NCI-H748 treated with DMSO at 0.1 percent for 48 hours (cell line): ENCODE measurements at places on chromosomes 13 and 19.

- DNase-seq = no peak
Observed at GRCh38 chr19:28614634-28615545, 598.1 kb downstream of the UQCRFS1 start.

DNA sequence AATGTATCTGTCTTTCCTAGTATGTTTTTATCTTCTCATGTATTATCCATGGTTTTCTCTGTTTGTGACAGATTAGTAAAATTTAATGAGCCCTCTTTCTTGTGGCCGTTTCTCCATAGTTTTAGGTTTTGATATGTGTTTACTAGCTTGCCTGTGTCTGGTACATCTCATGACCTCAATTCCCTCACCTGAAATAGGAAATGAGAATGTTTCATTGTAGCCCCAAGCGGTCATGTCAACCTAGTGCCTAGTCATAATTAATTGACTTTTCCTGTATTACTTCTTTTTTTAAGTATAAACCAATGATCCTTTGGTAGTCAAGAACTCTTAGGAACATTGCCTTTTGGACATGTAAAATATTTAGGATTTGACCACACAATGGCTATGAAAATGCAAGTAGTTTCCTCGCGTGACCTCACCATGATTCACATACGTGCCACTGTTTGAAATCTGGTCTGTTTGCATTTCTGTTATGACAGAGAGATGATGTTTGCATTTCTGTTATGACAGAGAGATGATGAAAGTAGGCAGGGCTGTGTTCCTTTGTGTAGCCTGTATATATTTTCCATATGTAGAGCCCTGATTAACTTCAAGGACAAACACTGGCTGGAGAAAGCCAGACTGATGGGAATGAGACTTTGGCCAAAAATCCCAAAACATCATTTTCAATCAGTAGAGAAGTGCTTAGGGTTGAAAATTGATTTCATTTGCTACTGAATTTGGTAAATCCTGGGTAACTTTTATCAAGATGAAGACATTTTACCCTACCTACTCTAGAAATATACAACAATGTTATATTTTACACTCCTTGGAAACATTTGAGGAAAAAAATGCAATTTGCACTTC, 104.8 kb downstream of the TNFRSF19 start:
- no peak for DNase-seq

DNA sequence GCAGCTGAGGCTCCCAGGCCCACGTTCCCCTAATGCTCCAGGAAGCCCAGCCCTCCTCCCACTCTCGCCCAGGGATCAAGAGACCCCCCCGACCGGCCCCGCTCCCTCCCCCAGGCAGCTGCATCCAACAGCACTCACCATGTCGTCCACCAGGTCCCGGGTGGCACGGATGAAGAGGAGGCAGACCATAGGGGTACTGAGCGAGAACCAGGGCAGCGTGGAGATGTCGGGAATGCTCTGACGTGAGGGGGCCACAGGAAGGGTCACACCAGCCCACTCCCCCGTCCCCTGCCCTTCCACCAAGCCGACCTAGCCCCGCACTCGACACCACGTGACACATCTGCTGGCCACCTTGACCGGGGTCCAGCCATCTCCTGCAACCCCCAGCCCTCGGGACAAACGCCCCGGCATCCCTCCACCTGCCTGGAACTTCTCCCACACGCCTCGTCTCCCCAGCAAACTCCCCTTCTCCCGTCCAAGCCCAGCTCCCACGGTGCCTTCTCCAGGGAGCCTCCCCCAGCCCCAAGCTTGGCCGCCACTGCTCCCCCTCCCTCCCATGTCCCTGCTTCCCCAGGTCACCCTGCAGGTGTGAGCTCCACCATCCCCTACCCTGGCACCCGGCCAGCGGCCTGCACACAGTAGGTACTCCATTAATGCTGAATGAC, 4.9 kb downstream of the ATP8B3 start:
- no peak for DNase-seq

GRCh38 chr13:67821606-67822005, 591.5 kb upstream of the PCDH9 start:
- no peak for DNase-seq

- no peak for DNase-seq
Observed at GRCh38 chr13:40812724-40813445, 23.5 kb downstream of the SLC25A15 start.

DNA sequence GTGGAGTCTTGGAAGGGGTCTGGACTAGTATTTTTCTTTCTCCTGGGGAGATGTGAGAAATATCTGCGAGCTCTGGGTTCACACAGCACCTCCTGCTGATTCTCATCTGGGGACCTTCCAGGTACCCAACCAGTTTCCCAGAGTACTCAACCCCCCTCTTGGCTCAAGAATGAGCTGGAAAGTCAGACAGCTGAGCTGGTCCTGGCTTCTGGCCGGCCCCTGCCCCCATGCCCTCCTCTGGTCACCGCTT, 2.2 kb upstream of the PDE4A start:
- DNase-seq = no peak

DNA sequence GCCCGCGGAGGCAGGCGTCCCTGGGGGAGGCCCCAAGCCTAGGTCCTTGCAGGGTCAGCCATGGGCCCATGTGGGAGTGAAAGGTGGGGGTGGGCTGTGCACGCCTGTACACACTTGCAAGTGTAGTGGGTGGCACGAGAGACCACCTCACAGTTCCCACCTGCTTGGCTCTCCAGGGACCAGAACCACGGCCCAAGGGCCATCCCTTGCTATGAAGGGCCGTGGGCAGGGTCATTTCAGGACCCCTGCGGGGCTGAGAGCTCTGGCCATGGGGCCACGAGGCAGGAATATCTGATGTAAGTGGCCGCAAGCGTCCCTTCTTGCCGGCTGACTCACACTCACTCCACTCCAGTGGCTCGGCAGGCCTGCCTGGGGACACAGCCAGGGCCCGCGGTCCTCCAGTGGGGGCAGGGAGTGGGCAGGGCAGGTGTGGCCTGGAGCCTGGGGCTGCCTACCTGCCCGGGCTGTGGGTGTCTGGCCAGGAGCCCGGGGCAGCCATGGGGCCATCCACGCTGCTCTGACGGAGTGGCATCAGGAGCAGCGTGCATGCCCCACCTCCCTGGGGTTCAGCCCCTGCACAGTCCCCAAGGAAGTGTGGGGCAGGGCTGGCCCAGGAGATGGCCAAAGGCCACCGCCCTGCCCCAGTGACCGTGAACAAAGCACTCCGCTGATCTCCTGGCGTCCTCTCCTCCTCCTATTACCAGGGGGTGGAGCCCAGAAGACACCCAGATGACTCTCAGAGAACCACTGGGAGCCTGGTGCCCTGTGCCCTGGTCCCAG, 8.6 kb upstream of the MKNK2 start:
- no peak for DNase-seq

DNA sequence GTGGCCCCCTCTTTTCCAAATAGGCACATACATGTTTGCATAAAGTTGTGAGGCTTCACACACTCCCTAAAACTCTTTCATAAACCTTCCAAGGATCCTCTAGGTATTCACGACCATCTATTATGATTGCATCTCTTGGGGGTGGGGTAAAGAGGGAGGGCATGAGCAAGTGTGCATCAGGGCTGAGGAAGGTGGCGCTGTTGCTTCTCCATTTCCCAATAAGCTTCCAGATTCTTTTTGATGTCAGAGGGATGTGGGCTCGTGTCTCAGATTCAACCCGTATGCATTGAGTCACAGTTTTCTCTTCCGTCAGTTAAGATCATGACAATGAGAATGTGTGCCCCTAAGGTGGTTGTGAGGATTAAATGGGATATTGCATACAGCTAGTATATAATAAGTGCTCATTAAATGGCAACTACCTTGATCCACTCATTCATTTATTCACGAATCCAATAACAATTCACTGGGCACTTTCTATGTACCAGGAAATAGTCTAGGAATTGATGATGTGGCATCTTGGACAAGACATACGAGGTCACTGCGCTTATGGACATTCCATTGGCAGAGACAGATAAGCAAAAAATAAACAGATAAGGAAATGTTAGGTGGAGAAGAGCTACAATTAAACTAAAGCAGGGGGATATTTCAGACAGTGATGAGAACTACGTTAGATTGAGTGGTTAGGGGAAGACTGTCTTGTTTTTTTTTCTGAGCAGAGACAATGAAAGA, 10.3 kb downstream of the CYP2B6 start:
- DNase-seq = no peak

- DNase-seq = no peak
Observed at GRCh38 chr19:2603334-2603733, 99.2 kb downstream of the GNG7 start.

GRCh38 chr13:20461481-20461859, 64.2 kb downstream of the CRYL1 start:
- DNase-seq = no peak

GRCh38 chr13:50130123-50130946, 115.1 kb downstream of the KCNRG start:
- no peak for DNase-seq
